NCI-H2081 (cell line): ENCODE measurements at places on chromosomes 1 and 21.

GRCh38 chr1:113035086-113035485, 37.9 kb upstream of the LRIG2 start:
- DNase-seq, result no peak

- DNase-seq, result no peak
These were observed 5.9 kb upstream of the LEPR start for GRCh38 chr1:65414538-65414937.

DNA sequence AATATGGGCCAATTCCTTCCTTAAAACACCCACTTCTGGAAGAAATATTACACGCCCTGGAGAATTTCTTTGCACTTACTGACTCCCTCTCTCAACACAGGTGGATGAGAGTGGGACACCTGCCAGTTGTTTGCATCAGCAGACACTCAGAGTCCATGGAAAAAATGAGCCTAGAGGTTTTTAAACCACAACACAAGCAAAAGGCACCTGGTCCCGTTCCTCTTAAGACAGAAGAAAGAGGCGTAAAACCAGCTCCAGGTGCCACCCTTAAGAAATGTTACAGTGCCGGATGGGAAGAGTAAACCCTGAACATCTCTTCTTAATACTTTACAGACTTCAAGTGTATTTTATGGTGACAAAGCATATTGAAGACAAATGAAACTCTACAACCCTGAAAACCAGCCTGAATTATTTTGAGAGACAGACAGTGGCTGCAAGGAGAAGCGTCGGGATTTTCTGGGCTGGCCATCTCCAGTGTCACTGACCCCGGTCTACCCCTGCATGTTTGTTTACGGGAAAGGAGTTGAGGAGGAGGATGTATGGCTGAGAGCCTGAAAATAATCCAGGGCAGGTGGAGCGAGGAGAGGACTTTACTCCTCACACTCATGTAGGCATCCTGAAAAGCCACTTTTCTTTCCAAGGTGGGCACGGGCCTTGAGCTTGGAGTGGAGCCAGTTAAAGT, 7.8 kb upstream of the RIPK4 start:
- DNase-seq, result no peak

- DNase-seq, result no peak
These were observed 228.9 kb upstream of the ADGRL4 start for GRCh38 chr1:79235301-79236002.
